Fibroblast of villous mesenchyme (primary cell): ENCODE measurements at places on chromosomes 2 and 18.

GRCh38 chr2:98607741-98608115 is 584 bp downstream of the COA5 start:
- DNase-seq, result peak; percentile 28

DNA sequence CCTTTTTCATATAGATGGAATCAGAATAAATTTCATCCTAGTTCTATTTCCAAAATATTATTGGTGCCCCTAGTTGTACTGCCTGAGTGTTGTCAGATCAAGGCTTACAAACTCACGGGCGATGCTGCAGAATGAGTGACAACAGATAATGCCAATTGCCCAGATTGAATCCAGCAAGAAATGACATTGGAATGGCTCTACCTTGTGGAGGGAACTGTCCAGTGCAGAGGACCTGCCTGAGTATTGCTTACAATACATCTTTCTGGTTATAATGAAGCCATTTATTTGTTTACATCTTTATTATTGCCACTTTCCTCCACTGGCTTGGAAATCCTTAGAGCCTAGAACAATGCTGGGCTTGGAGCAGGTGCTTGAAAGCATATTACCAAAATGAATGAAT is 7.8 kb upstream of the IL1R2 start:
- DNase-seq, result peak; percentile 32

DNA sequence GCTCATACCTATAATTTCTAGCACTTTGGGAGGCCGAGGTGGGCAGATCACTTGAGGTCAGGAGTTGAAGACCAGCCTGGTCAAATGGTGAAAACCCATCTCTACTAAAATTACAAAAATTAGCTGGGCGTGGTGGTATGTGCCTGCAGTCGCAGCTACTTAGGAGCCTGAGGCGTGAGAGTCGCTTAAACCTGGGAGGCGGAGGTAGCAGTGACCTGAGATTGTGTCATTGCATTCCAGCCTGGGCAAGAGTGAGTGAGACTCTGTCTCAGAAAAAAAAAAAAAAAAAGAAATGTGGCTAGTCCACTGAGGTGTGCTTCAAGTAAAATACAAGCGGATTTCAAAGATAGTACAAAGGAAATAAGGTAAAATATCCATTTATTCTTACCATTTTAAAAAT is 46.2 kb downstream of the RBKS start:
- DNase-seq, result no peak

GRCh38 chr2:209687323-209687969 is 84.2 kb upstream of the UNC80 start:
- no peak for DNase-seq

GRCh38 chr2:231152800-231153557 is 28.1 kb upstream of the HTR2B start:
- DNase-seq, result peak; percentile 94

- peak; percentile 65 for DNase-seq
Measured at GRCh38 chr2:45533771-45534170, 77.3 kb downstream of the SRBD1 start.

- peak; percentile 43 for DNase-seq
Measured at GRCh38 chr2:235204948-235205347, 253.1 kb downstream of the SH3BP4 start.

GRCh38 chr2:150259746-150260145 is 227.7 kb downstream of the RND3 start:
- DNase-seq, result peak; percentile 79

GRCh38 chr2:104433657-104434056 is 420.3 kb upstream of the POU3F3 start:
- no peak for DNase-seq
